ENCODE measurements at places on chromosomes 5 and 9.

GRCh38 chr9:111896942-111897600, 457 bp downstream of the UGCG start:
- peak; percentile 29 for DNase-seq

DNA sequence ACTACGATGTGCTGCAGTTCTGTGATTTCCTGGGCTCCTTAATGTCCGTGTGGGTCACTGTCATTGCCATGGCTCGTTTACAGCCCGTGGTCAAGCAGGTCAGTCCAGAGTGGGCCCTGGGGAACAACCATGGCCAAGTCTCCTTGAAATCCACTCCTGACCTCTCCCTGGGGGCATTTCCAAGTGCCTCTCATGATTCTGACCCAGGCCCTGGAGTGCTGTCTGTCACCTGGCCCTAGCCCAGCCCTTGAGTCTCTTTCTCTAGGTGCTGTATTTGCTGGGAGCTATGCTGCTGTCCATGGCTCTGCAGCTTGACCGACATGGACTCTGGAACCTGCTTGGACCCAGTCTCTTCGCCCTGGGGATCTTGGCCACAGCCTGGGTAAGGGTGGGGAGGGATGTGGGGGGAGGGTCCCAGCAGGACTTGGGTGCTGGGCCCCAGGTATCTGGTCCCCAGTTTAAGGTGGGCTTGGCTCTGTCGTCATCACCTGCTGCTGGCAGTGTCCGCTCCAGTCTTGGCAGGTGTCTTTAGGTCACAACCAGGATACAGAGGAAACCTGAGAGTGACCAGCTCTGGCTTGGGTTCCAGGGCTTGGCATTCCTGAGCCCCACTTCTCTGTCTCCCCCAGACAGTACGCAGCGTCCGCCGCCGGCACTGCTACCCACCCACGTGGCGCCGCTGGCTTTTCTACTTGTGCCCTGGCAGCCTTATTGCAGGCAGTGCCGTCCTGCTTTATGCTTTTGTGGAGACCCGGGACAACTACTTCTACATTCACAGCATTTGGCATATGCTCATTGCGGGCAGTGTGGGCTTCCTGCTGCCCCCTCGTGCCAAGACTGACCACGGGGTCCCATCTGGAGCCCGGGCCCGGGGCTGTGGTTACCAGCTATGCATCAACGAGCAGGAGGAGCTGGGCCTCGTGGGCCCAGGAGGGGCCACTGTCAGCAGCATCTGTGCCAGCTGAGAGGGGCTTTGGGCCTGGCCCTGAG, 17.0 kb downstream of the OR13J1 start:
- DNase-seq, result no peak

- DNase-seq, result no peak
Observed at GRCh38 chr5:7453947-7454346, 58.0 kb downstream of the ADCY2 start.

DNA sequence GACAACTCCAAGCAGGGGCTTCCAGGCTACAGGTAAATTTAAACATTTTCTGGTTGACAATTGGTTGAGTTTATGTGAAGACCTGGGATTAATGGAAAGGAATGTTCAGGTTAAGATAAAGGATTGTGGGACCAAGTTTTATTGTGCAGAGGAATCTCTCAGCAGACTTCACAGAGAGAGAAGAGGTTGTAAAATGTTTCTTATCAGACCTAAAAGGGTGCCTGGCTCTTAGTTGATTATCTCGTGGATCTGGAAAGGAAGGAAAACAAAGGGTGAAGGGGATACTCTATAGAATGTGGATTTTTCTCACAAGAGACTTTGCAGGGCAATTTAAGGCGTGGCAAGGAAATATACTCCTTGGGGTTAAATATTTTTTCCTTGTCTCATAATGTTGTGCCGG, 96.5 kb upstream of the RASGRF2 start:
- no peak for DNase-seq

DNA sequence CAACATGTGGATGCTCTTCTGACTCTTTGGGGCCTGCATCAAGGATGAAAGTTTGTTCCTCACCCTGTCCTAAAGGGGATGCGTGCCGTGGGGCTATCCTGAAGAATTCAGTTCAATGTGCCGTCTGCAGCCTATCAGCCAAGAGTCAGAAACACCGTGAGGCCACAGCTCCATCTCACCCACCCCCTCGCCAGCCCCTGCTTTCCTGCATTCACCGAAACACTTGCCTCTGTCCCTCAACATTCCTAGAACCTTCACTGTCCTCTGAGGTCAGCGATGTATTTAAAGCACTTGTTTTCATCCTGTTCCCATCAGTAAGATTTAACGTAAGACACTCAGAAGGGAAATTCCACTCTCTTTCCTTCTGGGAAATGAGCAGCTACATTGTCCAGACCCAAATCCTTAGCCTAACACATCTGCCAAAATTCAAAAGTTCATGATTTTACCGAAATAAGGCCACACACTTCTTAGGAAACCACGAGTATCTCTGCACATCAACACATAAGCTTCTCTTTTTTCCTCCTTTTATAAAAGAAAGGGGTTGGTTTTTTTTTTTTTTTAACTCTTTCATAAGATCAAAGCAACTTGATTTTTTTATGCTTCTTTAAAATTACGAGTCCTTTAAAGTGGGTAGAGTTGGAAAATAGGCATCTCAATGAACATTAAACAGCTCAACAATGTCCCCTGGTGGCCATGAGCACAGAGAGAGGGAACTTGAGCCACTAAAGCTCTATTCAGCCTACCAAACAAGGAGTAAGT, 100.7 kb downstream of the SUSD1 start:
- peak; percentile 52 for DNase-seq

DNA sequence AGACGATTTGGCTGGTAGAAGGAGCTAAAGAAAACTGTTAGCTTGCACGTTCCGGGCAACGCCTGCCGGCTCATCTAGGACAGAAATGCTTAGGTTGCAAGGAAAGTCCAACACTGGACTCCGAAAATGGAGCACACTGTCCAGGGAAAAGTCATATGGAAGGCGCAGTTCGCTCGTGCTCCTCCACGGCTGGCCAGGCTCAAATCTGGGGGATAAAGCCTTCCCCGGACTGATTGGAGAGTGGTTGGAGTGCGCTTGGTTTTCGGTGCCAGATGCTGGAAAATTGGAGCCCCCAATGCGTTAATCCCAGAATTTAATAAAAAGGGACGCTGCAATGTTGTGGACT, 955 bp downstream of the CDH6 start:
- DNase-seq, result no peak

DNA sequence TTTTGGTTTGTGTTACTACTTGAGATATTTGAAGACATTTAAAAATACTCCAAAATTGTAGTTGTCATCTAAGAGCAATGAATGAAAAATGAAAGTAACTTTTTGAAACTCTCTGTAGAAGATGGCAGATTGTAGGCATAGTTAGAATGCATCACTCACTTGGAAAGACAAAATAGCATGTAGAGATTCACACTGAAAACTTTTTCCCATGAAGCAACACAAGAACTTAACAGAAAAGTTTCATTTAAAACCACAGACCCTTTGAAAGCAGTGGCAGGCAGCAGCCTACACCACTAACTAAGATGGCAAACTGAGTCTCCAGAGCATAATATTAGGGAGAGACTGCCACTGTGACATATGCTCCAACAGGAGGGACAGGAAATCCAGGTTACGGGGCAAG, 18.9 kb upstream of the FAM174A start:
- DNase-seq, result no peak

GRCh38 chr9:14344053-14344524, 30.1 kb upstream of the NFIB start:
- DNase-seq, result no peak

DNA sequence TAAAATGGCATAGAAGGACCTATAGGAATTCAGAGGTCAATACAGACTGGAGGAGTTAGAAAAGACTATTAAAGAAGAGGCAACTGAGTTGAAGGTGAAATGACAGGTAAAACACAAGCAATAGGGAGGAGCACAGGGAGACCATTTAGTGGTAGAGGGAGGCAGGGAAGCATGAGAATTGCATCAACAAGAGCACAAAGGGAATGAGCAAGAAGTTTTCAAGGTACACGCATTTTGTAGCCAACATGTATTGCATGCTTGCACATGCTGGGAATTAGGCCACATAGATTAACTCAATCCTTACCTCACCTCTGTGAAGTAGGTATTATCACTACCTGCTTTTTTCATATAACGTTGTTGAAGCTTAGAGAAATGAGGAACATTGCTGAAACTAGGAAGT, 42.3 kb downstream of the PLPP1 start:
- no peak for DNase-seq

- DNase-seq, result peak; percentile 70
Observed at GRCh38 chr5:132746954-132747615, at the start of gene CCNI2. Gene CCNI2, plus strand, starts transcription at chr5:132747426. Its CDS starts 70 bp downstream, at chr5:132747496.

GRCh38 chr9:130565792-130566191, 13.6 kb upstream of the FUBP3 start:
- DNase-seq, result no peak

GRCh38 chr5:5156471-5157082, 16.4 kb downstream of the ADAMTS16 start:
- DNase-seq, result no peak

- DNase-seq, result no peak
Observed at GRCh38 chr5:96294884-96295202, 138.2 kb downstream of the PCSK1 start.

DNA sequence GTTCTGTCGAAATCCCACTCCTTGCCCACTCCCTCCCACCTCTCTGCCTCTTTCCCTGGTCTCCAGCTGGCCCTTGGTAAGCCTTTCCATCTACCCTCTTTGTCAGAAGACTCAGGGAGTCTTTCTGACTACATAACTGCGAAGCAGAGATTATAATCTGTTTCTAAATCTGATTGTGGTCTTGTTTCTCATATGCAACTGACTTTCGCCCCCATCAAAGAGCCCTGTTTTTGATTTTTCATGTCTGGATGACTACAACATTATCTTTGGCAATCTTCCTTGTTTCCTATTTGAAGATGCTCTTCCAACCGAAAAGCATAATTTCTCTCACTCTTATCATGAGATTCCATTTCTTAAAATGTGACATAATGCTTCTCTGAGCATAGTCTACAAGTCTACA, 218.2 kb upstream of the ADAMTSL1 start:
- DNase-seq, result no peak

DNA sequence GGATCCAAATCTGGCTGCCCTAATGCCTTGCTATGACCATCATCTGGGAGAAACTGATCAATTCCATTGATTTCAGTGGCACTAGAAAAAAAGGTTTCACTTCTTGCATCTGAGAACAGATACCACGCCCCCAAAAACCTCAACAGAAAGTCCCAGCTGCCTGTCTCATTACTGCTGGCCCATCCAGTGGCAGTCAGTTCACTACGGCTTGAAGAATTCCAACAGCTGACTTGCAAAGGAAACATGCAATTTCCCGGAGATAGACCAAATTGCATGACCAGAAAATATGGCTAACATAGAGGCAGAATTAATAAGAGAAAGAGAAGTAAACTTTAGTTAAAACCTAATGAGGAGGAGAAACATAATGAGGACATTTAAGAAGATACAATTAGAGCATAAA, 48.6 kb downstream of the UGCG start:
- peak; percentile 19 for DNase-seq

- no peak for DNase-seq
Observed at GRCh38 chr9:119877306-119877705, 508.1 kb upstream of the BRINP1 start.

- no peak for DNase-seq
Observed at GRCh38 chr9:84702471-84702870, 32.9 kb downstream of the NTRK2 start.

GRCh38 chr5:32254881-32255539, 57.7 kb downstream of the MTMR12 start:
- DNase-seq, result no peak

All from stimulated activated naive CD4-positive, alpha-beta T cell treated with Interleukin-2 at 50 U/mL for 16 hours (primary cell).